T-helper 17 cell (primary cell): ENCODE measurements at places on chromosomes 1 and 21.

GRCh38 chr1:52022133-52022532 lies 11.5 kb downstream of the KTI12 start:
- no peak for DNase-seq

DNA sequence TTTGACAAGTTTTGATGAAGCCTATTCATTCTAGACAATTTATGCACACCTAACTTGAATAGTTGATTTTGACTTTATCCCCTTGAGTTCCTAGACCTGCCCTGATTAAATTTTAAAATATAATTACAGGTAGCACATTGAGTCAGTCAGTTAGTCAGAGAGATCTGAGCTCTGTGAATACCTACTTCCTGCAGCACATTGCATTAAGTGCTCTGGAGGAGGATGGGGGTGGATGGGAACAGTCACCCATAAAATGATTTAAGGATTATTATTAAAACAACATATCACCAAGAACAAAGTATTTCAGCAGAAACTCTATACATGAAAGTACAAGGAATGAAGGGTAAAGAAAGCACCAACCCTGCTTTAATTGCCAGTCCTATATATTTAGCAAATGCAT lies 11.8 kb upstream of the RPF1 start:
- no peak for DNase-seq

DNA sequence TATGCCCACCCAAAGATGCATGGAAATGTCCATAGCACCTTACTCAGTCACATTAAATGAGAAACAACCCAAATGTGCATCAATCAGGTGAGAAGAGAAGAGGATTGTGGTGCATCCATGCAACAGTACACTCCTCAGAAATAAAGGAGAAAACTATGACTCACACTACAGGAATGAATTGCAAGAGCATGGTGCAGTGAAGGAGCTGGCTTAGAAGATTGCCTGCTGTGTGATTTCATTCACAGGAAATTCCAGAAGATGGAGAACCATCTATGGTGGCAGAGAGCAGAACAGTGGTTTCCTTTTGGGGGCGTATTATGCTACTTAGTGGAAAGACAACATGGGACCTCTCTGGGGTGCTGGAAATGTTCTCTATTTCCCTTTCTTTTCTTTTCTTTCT lies 278.6 kb upstream of the AJAP1 start:
- DNase-seq, result no peak

DNA sequence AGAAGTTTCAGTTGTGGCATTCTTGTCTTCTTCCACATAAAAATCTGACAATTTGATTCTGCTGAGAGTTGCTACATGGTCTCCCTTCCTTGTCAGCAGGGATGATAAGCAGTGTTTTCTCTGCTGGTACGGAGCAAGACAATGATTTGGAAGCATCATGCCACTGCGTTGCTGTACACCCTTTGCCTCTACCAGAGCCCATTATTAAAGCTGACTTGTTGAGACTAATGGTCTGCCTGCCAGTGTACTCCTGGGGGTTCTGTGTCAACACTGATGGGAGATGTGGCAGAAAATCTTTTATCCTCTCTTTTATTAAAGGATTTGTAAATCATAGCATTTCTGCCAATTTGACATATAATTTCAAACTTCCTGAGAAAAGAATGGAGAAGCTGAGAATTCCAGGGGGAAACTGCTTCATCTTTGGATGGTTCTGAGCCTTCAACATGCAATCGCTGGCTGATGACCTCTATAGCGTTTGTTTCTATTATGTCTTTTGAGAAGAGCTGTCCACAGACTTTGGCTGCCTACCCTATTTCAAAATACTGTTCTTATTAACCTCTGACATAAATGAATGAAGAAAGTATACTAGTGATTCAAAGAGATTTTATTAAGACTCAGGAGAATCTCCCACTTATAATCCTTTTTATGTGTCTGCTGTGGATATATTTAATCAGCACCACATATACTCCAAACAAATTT lies 47.9 kb upstream of the DYNLT5 start:
- no peak for DNase-seq

DNA sequence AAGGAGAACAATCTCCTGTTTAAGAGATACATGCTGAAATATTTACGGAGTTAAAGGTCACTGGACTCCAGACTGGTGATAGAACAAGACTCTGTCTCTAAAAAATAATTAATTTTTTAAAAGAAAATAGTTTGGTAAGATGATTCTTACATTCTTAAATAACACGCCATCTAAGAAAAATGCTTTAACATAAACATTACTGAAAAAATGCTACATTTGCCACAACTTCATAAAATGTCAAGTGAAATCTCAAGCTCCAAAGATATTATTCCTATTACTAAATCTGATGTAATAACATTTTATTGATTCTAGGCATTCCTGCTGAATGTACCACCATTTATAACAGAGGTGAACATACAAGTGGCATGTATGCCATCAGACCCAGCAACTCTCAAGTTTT lies 4.1 kb downstream of the ANGPTL3 start:
- DNase-seq, result no peak

- no peak for DNase-seq
These were observed 35.2 kb downstream of the PTPRC start for GRCh38 chr1:198674009-198674408.

- no peak for DNase-seq
These were observed 726 bp downstream of the TACSTD2 start for GRCh38 chr1:58576325-58576726.

GRCh38 chr21:36796070-36796469 lies 97.2 kb downstream of the SIM2 start:
- no peak for DNase-seq

DNA sequence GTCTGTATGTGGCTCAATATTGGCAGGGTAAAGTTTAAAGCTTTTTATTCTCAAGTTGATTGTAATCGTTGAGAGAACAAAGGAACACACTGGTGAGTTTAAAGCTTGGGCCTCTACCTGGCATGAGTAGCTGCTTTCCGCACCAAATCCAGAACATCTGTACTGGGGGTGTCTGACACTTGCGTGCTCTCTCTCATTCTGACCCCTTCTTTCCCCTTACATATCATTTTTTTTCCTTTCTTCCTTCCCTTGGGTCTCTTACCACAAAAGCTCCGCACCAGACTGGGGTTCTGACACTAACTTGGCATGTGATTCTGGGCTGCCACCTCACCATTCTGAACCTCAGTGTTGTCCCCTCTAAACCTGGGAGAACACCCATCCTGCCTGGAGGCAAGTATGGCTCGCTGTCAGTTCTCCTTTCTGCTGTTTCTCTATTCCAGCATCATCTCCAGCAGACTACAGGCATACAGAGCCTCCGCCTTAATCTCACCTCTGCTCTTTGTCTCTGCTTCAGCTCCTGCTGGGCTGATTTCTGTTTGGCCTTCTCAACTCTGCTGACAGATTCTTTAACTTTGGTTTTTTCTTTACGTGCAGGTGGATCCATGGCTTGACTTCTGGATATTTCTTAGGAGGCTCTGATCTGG lies 859 bp upstream of the ERMAP start:
- DNase-seq, result no peak

GRCh38 chr1:204697893-204698292 lies 12.4 kb upstream of the LRRN2 start:
- DNase-seq, result no peak

DNA sequence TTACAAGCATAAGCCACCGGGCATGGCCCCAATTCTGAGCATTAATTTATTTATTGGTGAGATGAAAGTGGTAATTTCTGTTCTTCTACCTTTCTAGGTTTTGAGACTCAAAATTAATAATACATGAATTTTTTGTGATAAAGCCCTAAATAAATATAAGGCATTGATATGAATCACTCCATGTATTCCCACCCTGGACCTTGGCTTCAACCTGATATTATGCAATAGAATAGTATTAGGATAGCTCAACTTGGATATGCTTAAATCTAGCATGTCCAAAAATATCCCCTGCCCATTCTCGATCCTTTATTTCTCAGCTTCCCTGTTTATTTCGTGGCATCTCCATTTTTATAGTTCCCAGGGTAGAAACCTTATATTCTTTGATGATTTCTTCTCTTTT lies 2.5 kb downstream of the AGL start:
- no peak for DNase-seq

DNA sequence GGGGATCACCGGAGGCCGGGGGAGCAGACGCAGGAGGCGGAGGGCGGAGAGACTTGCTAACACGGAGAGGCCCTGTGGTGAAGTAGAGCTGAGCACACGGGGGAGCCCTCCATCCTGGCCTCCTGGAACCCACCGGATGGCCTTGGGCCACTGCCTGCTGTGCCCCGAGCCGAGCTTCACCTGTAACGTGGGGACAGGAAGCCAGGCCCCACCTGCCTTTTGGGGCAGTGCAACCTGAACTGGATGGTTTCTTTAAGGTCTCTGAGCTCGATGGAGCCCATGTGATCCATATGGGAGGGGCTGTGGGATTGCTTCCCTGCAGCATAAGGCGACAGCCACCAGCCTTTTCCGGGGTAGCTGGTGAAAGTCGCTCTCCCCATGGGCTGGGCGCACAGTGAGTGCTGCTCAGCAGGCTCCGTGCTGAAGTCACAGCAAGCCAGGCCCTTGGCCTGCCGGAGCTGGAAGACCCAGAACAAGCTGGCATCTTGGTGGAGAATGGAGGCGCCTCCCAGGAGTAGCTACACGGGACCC lies 35.8 kb downstream of the TFF3 start:
- no peak for DNase-seq

DNA sequence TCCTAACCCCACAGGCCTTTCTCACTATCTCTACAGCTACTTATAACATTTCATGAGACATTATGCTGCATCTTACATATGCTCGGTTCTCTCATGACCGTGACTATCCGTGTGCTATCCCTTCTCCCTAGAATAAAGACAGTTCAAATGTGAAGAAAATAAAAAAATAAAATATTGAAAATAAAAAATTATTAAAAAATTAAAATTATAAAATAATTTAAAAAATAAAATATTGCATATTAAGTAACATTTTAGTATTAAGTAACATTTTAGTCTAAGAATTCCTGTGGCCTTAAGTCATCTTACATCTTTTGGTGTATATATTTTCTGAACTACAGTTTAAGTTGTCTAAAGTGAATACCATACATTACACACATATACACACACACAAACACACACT lies 415.5 kb downstream of the DPYD start:
- no peak for DNase-seq
